ENCODE measurements at places on chromosomes 4 and X. TPM values are rescaled to one million over a fixed set of nuclear protein-coding genes. Genes with fewer than 3 reads are reported as not detected.

- H3K27ac ChIP-seq = no peak overlapping the region
- DNase-seq = no peak
- no peaks in the 10 kb centered on the region for H3K4me1 ChIP-seq
Observed at GRCh38 chrX:8253096-8253495, 82.0 kb upstream of the VCX2 start.

DNA sequence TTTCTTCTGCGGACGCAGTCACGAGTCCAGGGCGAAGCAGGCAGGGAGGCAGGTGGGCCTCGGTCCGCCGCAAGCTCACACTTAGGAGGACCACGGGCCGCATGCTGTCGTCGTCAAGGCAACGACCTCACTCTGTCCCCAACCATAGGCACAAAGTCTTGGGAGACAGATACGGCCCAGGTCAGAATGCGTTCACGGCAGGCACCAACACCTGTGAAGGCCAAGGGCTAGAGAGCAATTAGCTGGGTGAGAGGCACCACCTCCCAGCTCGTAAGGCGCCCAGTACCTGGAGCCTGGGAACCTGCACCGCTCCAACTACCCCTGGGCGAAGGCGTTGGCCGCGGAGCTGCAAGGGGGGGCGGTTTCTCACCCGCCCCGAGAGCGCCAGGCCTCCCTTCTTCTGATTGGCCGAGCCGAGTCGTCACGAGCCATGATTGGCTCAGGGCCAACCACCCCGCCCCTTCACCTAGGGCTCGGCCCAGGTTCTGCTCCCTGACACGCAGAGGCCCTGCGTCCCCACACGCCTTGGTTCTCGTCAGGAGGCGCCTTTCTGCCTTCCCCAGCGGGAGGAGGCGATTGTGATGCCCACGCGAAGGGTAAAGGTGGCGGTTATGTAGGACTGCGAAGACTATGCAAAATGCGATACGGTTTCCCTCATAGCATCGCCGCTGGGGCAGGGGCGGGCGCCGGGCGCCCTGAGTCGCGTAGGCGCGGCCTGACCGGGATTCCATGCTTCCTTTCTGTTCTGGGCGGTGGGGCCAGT, at the start of gene CDKL2:
Gene CDKL2, minus strand, starts transcription at position 355 of the 763 bp plus-strand sequence. CDS start 4,540 bp downstream, outside the sequence.
- no peaks in the 10 kb centered on the region for H3K27me3 ChIP-seq
- no peaks in the 10 kb centered on the region for H3K36me3 ChIP-seq
- H3K4me1 ChIP-seq = peaks cover 7% of the 10 kb centered on the region
- peak within 1 kb of the TSS; percentile 44 for H3K4me3 ChIP-seq
- DNase-seq = peak; percentile 95

GRCh38 chrX:79182616-79183015, 38.1 kb downstream of the GPR174 start:
- H3K27me3 ChIP-seq = no peaks in the 10 kb centered on the region
- no peaks in the 10 kb centered on the region for H3K4me1 ChIP-seq
- H3K4me3 ChIP-seq = no peak overlapping the region
- H3K27ac ChIP-seq = no peak overlapping the region
- no peaks in the 10 kb centered on the region for H3K36me3 ChIP-seq

DNA sequence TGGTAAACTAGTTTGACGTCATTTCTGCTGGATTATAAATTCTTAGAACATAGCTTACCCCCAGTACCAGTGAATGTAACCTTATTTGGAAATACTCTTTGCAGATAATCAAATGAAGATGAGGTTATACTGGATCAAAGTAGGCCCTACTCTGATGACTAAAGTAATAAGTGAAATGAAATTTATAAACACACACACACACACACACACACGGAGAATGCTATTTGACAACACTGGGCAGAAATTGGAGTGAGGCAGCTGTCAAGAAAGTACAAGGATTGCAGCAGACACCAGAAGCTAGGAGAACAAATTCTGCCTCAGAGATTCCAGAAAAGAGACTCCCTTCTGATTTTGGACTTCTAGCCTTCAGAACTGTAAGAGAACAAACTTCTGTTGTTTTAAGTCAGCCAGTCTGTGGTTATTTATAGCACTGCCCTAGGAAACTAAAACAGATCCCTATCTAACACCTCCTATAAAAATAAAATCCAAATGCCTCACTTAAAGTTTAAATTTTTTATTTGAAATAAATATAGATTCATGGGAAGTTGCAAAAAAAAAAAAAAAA, 448.6 kb downstream of the PCDH18 start:
- DNase-seq = no peak
- no peak overlapping the region for H3K27ac ChIP-seq
- H3K36me3 ChIP-seq = no peaks in the 10 kb centered on the region
- H3K4me3 ChIP-seq = no peak overlapping the region
- no peaks in the 10 kb centered on the region for H3K27me3 ChIP-seq

DNA sequence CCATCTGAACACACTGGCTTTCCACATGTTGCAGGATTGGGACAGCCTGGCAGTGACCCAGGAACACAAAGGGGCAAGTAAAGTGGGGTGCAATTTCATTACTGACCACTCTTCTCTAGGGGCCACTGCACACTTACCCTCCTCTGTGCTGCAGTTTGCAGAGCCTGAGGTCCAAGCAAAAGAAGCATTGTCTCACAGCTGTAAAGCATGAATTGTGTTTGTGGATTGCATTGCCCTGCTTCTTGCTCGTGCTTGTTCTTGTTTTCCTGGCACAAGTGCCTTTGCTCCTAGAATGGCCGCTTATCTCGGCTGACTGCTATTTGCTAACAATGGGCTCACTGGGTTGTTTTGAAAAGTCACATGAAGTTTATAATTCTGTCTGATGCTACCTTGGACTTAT, 209.1 kb upstream of the JADE1 start:
- DNase-seq = no peak
- H3K36me3 ChIP-seq = no peaks in the 10 kb centered on the region
- H3K27me3 ChIP-seq = no peaks in the 10 kb centered on the region
- H3K4me1 ChIP-seq = peaks cover 27% of the 10 kb centered on the region
- no peak overlapping the region for H3K4me3 ChIP-seq

DNA sequence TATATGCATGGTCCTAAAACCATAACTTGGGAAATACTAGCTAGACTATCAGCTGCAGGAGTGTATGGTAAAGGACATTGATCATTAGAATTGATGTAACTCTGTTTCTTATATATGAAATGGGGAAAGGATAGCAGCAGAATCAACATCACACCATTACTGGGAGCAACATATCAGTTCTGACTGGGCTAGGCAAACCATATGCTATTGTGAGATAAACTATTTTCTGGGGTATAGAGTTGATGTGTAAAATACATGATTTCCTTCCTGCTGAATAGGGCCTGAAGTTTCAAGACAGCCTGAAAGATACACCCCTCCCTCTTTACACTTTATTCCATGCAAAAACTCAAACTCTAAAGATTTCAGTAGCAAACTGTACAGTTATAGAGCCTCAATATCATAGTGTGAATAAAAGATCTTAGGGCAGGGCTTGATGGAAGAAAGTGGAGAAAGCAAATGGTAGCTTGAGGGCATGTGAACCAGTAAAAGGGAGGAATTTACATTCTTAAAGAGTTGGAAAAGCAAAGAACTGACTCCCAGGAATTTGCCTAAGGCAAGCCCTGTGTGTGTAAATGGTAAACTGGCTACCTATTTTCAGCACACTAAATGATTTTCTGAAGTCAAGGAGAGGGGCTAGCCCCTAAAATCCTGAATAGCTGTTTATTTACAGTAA, 404.1 kb downstream of the MAPK10 start:
- no peak overlapping the region for H3K27ac ChIP-seq
- DNase-seq = no peak
- no peak overlapping the region for H3K4me3 ChIP-seq
- no peaks in the 10 kb centered on the region for H3K27me3 ChIP-seq
- H3K4me1 ChIP-seq = no peaks in the 10 kb centered on the region

- no peak overlapping the region for H3K4me3 ChIP-seq
- H3K36me3 ChIP-seq = no peaks in the 10 kb centered on the region
- H3K27ac ChIP-seq = no peak overlapping the region
- no peaks in the 10 kb centered on the region for H3K27me3 ChIP-seq
- H3K4me1 ChIP-seq = peaks cover 5% of the 10 kb centered on the region
Observed at GRCh38 chrX:1511829-1512228, 25.2 kb downstream of the P2RY8 start.

DNA sequence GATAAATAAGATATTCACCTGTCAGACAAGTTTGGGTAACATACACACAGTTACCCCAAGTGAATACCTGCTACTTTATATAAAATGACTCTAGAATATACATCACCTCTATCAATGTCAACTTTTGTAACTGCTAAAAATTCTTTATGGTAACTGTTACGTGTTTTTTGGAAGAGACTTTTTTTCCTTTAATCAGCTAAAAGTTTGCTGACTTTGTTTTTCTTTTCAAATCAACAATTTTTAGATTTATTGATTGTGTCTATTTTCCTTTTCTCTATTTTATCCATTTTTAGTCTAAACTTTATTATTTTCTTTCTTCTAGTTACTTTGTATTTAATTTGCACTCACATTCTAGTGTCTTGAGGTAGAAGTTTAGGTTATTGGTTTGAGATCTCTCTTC, 1106.6 kb upstream of the LCORL start:
- no peaks in the 10 kb centered on the region for H3K4me1 ChIP-seq
- no peak overlapping the region for H3K4me3 ChIP-seq
- DNase-seq = no peak
- no peaks in the 10 kb centered on the region for H3K36me3 ChIP-seq
- H3K27ac ChIP-seq = no peak overlapping the region
- no peaks in the 10 kb centered on the region for H3K27me3 ChIP-seq

DNA sequence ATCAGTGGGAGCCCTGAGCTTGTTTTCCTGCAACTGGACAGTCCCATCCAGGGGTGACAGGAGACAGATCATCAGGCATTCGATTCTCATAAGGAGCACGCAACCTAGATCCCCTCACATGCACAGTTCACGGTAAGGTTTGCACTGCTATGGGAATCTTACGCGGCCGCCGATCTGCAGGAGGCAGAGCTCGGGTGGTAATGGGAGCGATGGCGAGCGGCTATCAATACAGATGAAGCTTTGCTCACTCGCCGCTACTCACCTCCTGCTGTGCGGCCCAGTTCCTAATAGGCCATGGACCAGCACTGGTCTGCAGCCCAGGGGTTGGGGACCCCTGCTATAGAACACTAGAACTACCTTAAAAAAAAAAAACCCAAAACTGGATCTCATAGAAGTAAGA, 45.4 kb downstream of the ARSD start:
- no peaks in the 10 kb centered on the region for H3K27me3 ChIP-seq
- no peak overlapping the region for H3K4me3 ChIP-seq
- no peak overlapping the region for H3K27ac ChIP-seq
- DNase-seq = no peak
- no peaks in the 10 kb centered on the region for H3K4me1 ChIP-seq

RAB40A gene
- 0.24 TPM for total RNA-seq

TMEM150C gene
- total RNA-seq = 6.8 TPM

SSX2B gene
- not detected for total RNA-seq

SSX4B gene
- not detected for total RNA-seq

FGFBP2 gene
- 1.8 TPM for total RNA-seq

PFKFB1 gene
- not detected for total RNA-seq

CXorf49 gene
- total RNA-seq = not detected
